NCI-H748 treated with DMSO at 0.1 percent for 48 hours (cell line): ENCODE measurements at places on chromosomes 5 and 9.
A peak's percentile ranks its signal among the peaks of the same experiment; 100 is the strongest.

- DNase-seq: no peak
Observed at GRCh38 chr5:152425083-152425482, 20.0 kb upstream of the NMUR2 start.

DNA sequence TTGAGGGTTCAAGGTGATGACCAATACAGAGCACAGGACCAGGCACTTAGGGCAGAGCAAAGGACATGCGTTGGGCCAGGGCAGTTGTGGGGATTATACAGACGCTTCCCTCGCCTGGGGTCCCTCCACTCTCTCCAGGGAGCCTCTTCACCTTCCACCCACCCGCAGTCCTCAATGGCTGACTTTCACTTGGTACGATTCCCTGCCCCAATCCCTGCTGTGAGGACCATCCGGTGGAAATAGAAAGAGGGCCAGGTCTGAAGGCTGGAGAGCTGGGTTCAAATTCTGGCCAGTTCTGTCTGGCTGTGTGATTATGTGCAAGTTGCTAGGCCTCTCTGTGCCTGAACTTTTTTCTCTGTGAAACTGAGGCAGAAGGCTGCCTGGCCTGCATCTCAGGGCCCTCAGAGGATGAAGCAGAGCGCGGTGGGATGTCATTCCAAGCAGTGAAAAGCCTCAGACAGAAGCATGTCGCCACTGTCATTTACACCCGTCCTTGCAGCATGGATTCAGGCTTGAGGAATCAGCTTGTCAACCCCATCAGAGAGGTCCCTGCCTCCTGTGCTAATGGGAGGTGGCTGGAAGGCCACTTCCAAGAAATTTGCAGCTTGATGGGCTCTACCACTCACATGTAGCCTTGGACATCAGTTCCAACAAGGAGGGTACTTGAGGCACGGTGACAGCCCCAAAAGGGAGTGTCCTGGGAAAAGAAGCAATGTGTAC lies 206.6 kb upstream of the IER5L start:
- DNase-seq: no peak

- DNase-seq: no peak
Observed at GRCh38 chr5:137488516-137488915, 10.6 kb downstream of the SPOCK1 start.

- peak; percentile 93 for DNase-seq
Observed at GRCh38 chr5:7754997-7755596, 95.8 kb downstream of the CFAP90 start.

DNA sequence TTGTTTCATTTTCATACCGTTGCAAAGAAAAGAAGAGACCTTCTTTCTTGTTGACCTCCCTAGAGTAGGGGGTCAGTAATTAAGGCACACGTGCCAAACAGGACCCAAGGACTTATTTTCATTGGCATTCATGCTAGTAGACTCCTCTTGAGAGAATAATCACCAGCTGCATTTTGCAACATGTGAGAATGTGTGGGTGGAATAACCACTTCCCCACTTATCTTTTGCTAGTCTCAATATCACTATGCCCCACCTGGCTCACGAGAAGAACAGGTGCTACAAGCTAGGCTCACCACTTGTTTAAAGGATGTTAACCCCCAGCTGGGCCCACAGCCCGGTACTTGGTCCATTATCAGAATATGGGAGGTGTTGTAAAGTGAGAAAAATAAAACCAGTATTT lies 460.7 kb upstream of the MEF2C start:
- DNase-seq: peak; percentile 66

DNA sequence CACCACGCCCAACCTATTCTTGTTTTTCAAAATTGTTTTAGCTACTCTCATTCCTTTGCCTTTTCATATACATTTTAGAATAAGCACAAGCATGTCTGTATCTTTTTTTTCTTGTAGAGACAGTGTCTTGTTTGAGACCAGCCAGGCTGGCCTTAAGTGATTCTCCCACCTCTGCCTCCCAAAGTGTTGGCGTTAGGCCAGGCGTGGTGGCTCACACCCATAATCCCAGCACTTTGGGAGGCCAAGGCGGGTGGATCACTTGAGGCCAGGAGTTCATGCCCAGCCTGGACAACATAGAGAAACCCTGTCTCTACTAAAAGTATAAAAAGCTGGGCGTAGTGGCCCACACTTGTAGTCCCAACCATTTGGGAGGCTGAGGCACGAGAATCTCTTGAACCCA lies 13.1 kb downstream of the RNF44 start:
- DNase-seq: no peak

DNA sequence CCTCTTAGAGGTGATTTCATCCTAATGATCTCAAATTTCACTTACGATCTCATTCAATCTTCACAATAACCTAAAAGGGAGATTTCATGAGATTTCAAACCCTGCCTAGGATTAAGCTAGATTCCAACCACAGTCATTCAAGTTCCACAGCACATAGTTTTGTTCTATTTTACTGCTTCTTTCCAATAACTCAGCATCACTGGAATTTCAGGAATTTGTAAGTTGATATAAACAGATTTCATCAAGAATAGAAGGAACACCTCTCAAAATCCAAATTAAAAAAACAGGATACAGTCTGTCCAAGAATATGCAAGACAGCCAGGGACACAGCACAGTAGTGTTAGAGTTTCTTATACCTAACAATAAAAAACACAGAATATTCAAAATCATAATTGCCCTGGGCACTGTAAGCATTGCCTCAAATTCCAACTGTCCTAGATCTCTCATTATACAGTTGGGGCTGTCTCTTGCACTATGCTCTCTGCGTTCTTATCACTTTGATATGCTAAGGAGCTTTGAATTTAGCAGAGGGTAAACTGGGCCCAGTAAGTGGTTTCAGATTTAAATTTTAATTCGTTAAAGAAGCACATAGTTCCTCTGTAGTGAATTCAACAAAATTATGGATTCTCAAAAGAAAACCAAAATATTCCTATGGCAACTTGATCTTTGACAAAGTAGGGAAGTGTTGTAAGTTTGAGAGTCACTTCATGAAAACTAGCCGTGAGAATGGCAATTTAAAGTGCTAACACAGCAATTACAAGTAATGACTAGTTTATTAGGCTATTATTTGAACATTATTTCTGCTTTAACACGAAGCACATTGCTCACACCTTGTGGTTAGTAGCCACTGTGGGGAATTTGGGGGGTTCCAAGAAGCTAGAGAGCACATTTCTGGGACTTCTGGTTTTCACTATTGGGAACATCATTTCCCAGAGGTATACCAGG lies 478.6 kb upstream of the C9orf72 start:
- DNase-seq: no peak

- no peak for DNase-seq
Observed at GRCh38 chr5:15260356-15261268, 239.4 kb upstream of the FBXL7 start.

DNA sequence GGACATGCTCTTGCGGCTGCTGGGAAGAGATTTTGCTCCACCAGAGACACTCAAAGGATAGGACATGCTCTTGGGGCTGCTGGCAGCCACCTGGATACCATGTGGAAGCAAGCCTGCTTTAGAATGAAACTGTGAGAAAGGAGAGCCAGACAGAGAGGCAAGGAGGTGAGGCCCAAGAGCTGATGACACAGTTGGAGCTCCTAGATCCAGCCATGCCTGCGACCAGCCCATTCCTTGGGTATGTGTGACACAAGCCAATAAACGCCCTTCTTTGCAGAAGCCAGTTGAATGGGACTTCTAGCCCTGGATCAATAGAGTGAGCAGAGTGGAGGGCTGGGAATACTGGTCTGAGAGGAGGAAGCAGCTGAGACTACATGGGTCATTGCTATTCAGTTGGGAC lies 69.6 kb downstream of the SMIM23 start:
- no peak for DNase-seq

DNA sequence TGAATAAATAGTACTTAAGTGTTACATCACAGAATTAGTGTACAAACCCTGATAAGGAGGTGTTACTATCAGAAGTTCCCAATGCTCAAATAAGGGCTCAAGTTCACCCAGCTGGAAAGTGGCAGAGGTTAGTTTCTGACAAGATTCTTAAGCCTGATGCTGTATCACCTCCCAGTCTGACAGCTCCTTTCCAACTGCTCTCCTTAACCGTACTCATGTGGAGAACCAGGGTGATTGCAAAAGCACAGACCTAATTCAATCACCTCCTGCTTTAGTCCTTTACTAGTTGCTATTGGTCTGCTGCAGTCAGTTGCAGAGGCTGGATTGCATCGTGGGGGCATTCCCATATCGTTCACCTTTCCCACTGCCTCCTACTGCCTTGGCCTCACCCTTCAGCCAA lies 100.4 kb upstream of the ZNF618 start:
- no peak for DNase-seq

DNA sequence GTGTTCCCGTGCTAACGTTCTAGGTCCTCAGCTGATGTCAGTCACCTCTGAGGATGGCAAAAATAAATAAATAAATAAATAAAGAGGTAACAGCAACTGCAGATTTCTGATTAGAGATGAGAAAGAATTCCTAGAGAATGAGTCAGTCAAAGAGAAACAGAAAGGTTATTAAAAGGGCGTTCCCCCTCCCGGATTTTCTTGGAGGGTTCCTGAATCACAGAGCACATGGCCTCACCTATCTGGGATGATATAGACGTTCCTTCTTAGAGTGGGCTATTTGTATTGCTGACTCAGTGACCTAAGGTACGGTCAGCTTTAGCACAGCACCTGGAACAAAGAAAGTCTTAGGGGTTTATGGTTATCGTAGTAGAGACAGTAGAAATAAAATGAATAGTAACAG lies 30.6 kb downstream of the HTR4 start:
- DNase-seq: no peak

DNA sequence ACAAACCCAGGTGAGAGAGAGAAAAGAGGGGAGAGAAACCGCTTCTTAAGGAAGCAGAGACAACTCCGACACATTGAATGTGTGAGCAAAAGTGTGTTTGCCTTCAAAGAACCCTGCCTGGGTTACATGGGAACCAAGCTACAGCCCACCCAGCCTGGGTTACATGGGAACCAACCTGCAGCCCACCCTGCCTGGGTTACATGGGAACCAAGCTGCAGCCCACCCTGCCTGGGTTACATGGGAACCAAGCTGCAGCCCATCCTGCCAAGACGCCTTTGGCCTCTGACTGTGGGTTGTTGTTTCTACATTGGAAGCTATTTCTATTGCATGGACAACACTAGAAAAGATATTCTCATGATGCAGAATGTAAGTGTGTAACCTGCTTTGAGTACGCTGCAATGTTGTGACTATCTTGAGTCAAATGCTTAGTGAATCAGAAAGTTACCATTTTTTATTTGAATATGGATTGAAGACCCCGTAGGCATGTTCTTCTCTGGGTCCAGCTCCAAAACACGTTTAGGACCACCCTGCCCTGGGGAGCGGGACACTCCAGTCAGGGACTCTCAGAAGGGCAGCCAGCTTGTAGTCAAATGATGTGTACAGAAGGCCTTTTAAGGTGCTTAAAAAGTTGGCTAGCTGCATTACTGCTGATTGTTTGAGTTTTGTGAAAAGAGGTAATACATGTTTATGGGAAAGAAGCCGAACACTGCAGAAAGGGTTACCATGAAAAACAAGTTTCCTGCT lies 39.1 kb upstream of the UNC5A start:
- no peak for DNase-seq

- no peak for DNase-seq
Observed at GRCh38 chr5:10469253-10470050, 27.8 kb downstream of the ROPN1L start.

- no peak for DNase-seq
Observed at GRCh38 chr5:82218374-82219156, 59.6 kb downstream of the RPS23 start.

GRCh38 chr9:73348471-73348870 lies 196.8 kb downstream of the ANXA1 start:
- no peak for DNase-seq

- no peak for DNase-seq
Observed at GRCh38 chr5:174504266-174504726, 220.1 kb upstream of the MSX2 start.

DNA sequence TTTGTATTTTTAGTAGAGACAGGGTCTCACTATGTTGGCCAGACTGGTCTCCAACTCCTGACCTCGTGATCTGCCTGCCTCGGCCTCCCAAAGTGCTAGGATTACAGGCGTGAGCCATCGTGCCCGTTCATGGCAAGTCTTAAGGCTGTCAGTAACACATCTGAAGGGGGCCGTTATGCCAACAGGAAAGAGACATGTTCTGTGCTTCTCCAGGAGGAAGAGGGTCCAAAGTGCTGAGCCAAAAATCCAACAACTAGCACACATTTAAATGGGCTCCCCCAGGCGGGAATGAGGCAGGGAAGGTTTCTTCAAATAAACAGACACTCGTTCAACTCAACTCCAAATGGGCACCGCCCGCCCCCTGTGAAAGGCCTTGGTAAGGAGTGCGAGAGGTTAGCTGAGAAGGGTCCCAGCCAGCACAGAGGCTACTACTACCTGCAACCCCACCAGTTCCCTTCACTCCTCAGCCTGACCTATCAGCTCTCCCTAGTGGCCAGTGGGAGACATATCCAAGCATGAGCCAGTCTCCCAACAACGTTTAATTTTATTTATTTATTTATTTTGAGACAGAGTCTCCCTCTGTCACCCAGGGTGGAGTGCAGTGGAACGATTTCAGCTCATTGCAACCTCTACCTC lies 84.1 kb upstream of the DMRT1 start:
- DNase-seq: no peak

- DNase-seq: no peak
Observed at GRCh38 chr9:105043370-105043936, 115.5 kb upstream of the ABCA1 start.

- no peak for DNase-seq
Observed at GRCh38 chr5:168693883-168694282, 114.7 kb upstream of the PANK3 start.

- no peak for DNase-seq
Observed at GRCh38 chr5:143041461-143041860, 271.3 kb downstream of the ARHGAP26 start.

GRCh38 chr5:7902201-7902600 lies 33.3 kb downstream of the MTRR start:
- no peak for DNase-seq

DNA sequence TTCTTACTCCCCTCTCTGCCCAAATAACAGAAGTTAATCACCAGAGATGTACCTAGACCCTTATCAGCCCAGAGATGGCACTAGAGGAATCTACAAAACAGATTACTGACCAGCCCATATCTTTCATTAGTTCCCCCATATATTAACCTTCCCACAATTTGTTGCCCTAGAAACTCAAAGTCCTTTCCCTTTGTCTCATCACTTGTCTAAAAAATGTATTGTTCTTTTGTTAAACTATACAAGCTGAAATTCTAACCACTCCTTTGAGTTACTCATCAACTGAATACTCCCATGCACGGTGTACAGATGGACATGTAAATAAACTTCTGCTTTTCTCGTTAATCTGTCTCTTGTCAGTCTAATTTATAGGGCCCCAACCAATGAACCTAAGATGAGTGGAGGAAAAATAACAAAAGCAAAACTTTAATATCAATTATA lies 130.9 kb downstream of the CCDC192 start:
- DNase-seq: peak; percentile 69
